ENCODE measurements at places on chromosomes 3 and 15.

GRCh38 chr3:70849911-70850699, 537.7 kb upstream of the MDFIC2 start:
- DNase-seq: no peak

- no peak for DNase-seq
These were observed 41.3 kb upstream of the ICE2 start for GRCh38 chr15:60520013-60520824.

GRCh38 chr3:45055411-45056143, 29.5 kb downstream of the CLEC3B start:
- DNase-seq: no peak

- DNase-seq: no peak
These were observed 203.0 kb downstream of the ABHD5 start for GRCh38 chr3:43893727-43894126.

DNA sequence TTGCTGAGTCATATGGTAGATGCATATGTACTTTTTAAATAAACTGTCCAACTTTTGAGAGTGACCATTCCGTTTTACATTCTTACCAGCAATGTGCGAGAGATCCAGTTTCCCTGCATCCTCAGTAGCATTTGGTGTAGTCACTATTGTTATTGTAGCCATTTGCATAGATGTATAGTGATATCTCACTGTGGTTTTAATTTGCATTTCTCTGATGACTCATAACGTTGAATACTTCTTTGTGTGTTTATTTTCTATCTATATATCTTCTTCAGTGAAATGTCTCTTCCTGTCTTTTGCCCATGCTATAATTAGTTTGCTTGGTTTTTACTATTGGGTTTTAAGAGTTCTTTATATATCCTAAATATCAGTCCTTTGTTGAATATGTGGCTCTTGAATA, 255.7 kb upstream of the GRM7 start:
- no peak for DNase-seq

DNA sequence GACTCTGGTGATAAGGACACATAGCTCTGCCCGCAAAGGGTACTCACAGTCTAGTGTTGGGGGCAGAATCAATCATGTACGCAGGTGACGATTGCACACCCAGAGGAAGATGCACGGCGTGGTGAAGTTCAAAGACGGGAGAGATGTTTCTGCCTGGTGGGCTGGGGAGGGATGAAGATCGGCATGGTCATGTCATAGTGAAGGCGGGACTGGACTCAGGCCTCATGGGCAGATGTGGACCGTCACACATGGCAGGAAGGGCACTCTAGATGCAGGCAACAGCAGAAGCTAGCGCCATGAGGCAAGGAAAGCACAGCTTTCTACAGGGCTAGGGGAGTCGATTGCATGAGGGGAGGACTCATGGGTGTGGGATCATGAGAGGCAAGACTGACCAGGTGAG, 240.6 kb downstream of the OPA1 start:
- DNase-seq: no peak

GRCh38 chr3:5463991-5464390, 276.5 kb downstream of the EDEM1 start:
- DNase-seq: no peak

- no peak for DNase-seq
These were observed 60.4 kb downstream of the MESD start for GRCh38 chr15:80929225-80929624.

DNA sequence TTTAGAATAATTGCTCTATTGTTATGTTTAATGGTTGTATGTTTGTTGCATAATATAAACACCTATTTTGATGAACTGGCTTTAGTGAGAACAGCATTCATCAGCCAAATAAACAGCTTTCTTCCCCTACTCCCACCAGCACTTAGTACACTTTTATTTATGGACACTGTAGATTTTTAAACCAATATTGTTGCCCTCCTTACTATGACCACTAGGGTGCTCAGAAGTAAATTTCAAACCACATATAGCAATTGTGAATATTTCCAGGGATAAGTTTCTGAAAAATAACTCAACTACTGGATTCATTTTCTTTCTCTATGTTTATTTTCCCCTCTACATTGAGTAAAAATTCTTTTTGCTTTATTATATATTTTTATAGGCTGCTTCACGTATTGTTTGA, 84.7 kb upstream of the PTX3 start:
- no peak for DNase-seq

DNA sequence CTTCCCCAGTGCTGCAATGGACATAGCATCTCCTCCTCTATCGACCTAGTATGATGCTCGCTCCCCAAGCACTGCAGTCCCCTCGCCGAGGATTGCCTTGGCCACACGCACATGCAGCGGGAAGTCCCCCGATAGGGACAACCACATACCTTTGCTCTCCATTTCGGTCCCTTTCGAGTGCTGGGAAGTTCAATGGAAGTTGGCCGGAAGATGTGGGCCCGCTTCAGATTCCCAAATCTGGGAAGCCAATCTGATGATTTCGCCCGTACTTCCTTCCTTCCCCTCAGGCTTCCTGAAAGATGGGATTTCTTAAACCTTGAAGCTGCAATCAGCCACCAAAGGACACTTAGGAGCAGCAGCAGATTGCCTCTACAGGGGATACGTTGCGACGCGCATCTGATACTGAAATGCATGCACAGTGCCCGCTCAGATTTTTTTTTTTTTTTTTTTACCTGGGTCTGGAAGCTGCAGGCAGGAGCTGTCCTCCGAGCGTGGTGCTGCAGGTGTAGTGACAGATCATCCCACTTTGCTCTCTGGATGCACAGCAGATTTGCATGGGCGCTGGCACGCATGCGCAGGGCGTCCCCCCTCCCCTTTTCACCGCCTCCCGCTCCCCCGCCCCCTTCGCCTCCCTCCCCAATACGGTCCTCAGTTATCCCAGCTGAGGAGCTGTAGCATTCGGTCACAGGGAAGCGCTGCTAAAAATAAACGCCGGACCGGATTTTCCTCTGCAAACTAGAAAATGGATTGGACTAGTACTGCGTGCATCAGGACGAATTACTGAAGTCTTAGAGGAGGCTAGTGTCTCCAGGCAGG, at the start of gene FGF12:
TSS of gene FGF12 (minus strand) at position 510 of the 816 bp plus-strand sequence.
- no peak for DNase-seq

DNA sequence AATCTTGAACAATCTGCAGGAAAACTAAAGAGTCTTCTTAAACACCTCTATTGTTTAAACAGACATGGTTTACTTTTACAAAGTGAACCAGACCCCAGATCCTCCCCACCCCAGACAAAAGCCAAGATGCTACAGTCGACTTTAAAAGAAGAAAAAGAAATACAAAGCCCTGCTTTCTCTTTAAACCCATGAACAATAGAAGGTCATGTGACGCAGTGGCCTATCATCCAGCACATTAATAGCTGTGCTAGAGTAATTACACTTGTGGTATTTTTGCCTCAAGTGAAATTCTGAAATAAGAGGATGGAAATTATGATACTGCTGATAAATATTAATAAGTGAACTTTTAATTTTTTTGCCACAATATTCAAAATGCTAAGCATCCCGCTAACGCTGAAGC, 613.4 kb downstream of the FOXP1 start:
- no peak for DNase-seq

GRCh38 chr3:12294885-12295580, 6.2 kb downstream of the PPARG start:
- DNase-seq: no peak

DNA sequence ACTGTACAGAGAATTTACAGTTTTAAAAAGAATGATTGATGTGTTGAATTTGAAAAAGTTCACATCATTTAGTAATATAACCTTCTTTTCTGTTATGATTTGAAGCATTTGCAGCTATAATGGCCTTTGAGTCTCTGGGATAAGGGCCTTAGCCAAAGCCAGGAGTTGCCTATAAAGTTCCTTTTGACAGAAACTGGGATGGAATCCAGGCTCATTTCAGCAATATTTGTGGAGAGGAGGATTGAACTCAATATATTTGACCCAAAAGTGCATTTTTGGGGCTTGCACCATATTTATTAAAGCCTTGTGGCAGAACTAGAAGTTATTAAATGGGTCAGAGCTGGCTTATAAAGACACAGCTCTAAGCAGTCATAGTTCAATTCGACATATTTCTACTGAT, 348.7 kb upstream of the EPHA3 start:
- no peak for DNase-seq

GRCh38 chr15:39153058-39153714, 427.7 kb upstream of the THBS1 start:
- DNase-seq: no peak

GRCh38 chr15:68815598-68815997, 5.1 kb downstream of the ANP32A start:
- no peak for DNase-seq

GRCh38 chr3:124263168-124263567, 271.2 kb upstream of the ROPN1 start:
- DNase-seq: no peak

- DNase-seq: no peak
These were observed 595.8 kb downstream of the NLGN1 start for GRCh38 chr3:173993299-173993698.

DNA sequence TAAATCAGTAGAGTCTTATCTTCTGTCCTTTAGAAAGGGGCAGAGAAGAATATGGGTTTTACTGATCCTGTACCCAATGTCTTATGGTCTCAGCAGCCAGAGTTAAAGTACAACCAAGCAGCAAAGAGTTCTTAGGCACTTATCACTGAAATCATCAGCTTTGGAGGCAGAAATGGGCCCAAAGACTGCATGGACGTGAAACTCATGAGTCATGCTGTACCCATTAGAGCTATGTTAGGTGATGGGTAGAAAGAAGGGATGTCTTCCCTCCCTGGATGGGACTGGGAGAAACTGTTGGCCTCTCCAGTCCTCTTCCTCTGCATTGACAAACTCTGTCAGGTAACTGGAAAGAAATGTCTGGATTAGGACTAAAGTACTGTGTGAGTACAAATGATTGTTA, 63.4 kb downstream of the EOMES start:
- DNase-seq: no peak

DNA sequence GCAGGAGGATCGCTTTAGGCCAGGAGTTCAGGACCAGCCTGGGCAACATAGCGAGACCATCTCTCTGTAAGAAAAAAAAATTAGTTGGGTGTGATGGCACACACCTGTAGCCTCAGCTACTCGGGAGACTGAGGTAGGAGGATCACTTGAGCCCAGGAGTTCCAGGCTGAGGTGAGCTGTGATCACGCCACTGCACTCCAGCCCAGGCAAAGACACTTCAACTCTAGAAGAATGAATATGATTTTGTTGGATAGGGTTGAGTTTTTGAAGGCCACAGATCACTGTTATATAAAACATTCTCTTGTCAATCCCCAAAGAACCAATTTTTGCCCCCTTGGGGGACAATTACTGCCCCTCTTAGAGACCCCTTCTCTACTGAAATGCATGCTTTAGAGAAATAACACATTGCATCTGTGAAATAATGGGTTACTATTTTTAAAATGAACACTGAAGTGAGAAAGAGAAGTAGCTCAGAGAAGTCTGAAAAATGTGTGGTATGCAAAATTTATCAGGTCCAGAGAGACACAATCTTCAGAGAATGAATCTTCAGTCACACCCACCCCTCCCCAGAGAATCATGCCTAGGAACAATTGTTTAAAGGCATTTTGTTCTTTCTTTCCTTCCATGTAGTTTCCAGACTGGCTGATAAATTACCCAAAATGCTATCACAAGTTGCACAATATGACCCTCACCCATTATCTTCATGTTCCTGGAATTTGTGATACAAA, 42.7 kb downstream of the METTL6 start:
- DNase-seq: no peak

DNA sequence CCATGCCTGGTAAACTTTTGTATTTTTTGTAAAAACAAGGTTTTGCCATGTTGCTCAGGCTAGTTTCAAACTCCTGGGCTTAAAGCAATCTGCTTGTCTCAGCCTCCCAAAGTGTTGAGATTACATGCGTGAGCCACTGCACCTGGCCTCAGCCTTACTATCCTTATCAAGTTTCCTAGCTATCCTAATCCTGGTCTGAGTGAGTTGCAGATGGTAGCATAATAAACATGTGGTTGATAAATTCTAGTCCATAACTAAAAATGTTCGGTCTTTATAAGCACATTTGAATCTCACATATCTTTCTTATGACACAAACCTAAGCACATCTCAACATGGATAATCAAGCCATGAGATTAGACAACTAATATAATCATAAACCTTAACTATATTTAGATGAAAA, 18.5 kb downstream of the NPHP3 start:
- DNase-seq: no peak

GRCh38 chr15:87300146-87300545, 956.4 kb downstream of the NTRK3 start:
- no peak for DNase-seq

DNA sequence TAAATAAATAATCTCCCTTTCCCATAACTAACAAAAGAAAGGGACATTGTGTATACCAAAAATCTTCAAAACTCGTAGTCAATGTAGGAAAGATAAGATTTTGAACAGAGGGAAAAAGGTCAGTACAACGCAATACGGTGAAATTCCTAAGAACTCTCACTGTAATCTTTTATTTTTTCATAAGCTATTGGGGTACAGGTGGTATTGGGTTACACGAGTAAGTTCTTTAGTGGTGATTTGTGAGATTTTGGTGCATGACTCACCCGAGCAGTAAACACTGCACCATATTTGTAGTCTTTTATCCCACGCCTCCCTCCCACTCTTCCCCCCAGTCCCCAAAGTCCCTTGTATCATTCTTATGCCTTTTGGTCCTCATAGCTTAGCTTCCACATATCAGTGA, 718.0 kb downstream of the TBL1XR1 start:
- DNase-seq: no peak

DNA sequence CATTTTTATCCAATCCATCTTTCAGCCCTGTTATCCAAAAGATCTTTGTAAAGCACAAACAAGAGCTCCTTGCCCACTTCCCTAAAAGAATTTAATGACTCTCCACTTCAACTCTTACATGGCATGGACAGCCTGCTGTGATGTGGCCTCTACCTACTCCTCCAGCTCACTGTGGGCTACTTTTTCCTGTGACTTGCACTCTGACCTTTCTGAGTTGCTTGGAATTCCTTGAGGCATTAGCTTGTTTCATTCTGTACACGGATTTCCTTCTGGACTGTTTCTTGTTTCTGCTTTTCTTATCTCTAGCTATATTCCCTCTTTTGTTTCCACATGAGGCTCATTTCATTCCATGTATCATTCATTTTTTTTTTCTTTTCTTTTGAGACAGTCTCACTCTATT, 15.2 kb downstream of the QTRT2 start:
- DNase-seq: no peak

DNA sequence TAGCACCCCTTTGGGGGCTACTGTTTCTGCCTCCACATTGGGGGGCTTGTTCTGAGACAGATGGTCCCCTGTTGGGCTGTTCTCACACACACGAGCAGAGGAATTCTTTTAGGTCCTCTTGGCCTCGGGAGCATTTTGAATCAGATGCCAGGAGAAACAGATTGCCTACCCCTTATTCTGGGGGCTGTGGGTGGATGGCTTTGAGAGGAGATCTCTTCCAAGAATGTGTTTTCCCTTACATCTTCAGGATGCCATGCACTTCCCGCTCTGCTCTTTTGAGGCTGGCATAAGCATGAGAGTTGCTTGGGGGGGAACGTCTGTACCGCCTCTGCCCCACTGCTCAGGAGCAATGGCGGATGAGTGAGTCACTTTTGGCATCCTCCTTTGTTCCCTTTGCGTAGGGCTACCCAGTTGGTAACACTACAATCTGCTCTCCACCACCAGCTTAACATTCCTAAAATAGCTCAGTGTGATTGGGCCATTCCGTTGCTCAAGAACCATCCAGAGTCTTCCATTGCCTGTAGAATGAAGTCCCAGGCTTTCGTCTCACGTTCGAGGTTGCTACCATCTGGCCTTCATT, 154.4 kb downstream of the RPLP1 start:
- no peak for DNase-seq

GRCh38 chr15:29383367-29383766, 113.7 kb upstream of the NSMCE3 start:
- DNase-seq: no peak

- DNase-seq: no peak
These were observed 68.6 kb upstream of the ONECUT1 start for GRCh38 chr15:52858782-52859176.

Measured in activated T-cell treated with anti-CD3 and anti-CD28 coated beads for 4 hours (primary cell).